ENCODE measurements at places on chromosomes 11 and 22.

DNA sequence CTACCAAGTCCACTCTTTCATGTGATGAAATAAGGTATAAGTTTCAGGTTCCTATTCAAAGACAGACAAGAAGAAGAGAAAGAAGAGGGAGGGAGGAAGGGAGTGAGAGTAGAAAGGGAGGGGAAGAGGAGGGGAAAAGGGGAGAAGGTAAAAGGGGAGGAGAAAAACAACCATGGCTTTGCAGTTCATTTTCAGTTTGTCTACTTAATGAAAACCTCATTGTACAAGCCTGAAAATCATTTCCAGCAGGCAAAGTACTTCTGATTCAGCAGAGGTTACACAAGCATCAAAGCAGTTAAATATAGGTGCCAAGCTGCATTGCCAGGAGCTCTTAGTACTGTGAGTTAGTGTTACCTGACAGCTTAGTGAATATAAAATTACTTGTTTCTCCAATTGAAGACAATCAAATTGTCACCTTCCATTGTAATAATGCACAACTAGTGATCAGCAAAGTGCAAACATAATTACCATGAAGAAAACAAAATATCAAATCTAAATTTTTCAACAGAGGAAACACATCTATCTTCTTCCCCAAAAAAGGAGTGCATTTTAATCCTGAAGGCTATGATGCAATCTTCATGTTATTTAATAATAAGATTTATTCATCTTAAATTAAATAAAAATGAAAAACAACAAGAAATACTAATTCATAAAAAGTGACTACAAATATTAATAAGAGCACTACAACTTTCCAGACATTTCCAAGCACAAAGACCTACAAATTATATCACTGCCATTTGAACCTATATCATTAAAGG, 8.2 kb downstream of the SOX6 start:
- no peak for DNase-seq

- no peak for DNase-seq
Measured at GRCh38 chr11:79198898-79199250, 242.0 kb downstream of the TENM4 start.

DNA sequence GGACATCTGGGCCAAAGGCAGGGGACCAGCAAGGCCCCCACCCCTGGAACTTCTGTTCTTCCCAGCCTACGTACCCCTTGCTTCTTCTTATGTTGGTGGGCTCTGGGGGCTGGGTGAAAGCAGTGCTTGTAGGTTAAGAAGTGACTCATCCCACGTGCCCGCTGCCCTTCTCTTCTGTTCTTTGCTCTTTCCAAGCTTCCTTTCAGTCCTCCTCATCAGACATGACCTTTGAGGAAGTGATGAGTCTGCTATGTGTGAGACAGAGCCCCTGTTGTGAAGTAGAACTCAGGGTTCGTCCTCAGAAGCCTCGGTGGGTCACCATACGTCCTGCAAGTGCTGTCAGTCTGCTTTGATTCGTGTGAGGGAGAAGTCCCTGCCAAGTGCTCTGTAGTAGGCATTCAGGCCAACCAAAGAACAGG, 12.7 kb downstream of the MED15 start:
- no peak for DNase-seq

- no peak for DNase-seq
Measured at GRCh38 chr22:44648085-44648820, 53.8 kb upstream of the PRR5 start.

DNA sequence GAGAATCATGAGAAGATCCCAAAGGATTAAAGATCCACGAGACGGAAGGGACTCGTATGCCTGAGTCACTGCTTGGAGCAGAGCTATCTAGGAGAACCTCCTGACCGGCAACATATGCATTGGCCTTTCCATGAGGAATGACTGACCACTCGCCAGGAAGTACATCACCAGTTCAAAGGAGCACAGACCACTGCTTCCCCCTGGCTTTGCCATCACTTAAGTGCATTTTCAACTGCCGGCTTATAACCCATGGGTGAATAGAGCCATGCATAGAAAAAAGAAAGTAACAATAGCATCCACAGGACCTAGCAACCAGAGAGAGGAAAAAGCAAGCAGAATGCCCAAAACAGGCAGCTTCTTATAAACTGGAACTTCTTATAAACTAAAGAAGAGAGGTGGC, 98.3 kb upstream of the ZC3H12C start:
- no peak for DNase-seq

DNA sequence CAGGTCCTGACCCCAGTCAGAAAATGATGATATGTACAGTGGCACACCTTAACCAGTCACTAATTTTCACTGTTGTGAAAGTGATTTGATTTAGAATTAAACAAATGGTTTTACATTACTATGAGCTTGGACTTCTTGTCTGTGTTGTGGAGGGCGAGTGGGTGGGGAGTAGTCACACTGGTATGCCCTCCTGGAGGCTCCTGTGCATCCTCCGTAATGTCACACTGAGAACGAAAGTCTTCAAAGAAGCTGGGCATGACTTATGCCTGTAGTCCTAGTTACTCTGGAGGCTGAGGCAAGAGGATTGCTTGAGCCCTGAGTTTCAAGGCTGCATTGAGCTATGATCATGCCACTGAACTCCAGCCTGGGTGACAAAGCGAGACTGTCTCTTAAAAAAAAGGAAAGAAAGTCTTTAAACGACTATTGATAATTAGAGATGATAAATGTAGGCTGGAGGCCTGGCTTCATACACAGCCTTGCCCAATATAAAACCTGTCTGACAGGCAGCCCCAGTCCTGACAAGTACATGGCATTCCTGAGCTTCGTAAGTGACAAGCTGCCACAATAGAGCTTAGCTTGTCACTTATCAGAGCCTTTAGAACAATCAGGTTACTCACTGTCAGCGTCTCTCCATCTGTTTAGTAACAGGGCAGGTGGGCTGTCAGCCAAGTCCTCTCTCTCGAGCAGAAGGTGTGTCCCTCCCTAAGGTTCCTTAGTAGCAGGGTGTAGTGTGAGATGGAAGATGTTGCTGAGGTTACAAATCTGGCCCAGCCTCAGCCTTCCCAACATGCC, 5.0 kb upstream of the LIMK2 start:
- no peak for DNase-seq

DNA sequence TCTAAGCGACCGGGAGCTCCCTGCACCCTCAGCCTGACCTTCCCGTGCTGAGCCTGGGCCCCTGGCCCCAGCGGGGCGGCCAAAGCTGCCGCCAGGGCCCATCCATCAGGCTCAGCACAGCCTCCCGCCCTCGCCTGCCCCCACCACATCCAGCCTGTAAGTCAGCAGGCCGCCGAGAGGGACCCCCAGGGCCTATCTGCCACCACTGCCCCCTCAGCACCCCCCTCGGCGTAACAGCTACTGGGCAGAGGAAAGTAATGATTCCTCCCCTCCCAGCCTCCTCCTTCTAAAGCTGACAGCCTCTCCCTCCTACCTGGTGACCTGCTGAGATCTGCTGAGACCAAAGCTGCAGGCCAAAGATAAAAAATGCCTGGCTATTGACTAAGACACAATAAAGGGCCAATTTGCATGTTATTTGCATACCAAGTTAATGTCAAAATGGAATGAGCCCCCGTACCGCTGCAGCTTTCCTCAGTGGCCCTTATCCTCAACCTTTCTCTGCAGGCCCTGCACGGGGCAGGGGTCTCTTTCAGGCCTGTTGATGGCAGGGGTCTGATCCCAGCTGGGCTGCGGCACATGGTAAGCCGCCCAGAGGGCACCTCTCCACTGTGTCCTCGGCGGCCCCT, 51.6 kb downstream of the RPUSD4 start:
- DNase-seq, result no peak

DNA sequence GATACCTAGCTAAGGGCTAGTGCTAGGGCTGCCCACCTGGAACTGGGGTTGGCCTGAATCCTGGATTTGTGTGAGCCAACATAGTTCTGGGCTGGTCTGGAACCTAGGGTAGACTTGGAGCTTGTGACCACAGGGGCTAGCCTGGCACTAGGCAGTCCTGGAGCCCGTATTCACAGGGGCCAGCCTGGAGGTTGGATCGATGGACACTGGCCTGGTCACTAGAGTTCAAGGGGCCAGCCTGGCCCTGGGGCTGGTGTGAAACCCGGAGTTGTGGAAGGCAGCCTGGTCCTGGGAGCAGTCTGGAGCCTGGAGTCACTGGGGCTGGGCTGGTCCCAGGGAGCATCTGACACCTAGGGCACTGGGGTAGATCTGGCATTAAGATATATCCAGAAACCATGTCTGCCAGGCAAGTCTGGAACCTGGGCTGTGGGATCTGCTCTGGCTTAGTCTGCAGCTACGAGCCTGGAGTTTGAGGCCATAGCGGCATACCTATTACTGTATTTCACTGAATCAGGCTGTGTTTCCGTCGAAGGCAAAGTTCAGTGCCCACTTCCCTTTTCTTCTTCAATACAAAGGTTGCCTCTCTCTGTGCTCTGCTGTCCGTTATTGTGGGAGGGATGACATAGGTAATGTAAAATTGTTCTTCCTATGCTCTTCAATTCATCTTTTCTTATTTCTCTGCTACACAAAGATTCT, 9.1 kb upstream of the GLYATL1B start:
- no peak for DNase-seq
